AG09309 (cell line): ENCODE measurements at places on chromosomes 13 and 19.

DNA sequence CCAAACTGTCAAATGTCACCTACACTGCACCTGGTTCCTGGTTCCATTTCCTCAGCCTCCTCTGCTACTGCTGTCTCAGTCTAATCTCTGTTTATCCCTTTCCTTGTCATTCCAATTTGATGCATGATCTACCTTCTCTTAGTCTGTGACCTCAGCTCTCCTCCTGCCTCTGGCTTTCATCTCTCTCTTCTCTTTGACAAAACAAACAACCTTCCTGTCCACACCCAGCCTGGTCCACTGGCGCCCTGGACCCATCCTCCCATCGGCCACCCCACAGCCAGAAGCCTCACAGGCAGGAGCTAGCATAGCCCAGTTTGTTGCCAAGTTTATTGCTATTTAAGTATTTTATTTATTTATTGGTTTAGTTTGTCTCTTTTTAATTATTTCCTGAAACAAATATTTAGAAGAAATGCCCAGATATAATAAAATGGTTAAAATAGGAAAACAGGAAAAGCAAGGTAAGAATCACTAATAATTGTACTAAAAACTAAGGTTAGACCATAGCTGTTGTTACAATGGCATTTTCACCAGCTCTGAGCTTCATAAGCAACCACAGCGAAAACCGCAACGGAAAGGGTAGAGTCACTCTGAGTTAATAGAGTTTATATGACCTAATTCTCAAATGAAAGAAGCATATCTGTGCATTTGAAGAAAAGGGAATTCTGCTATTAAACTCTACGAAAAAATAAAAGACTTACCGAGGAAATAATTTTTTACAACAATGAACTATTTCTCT, 68.6 kb downstream of the EFNB2 start:
- no peak for DNase-seq

- no peak for DNase-seq
Observed at GRCh38 chr13:110055089-110055488, 251.9 kb downstream of the COL4A1 start.

DNA sequence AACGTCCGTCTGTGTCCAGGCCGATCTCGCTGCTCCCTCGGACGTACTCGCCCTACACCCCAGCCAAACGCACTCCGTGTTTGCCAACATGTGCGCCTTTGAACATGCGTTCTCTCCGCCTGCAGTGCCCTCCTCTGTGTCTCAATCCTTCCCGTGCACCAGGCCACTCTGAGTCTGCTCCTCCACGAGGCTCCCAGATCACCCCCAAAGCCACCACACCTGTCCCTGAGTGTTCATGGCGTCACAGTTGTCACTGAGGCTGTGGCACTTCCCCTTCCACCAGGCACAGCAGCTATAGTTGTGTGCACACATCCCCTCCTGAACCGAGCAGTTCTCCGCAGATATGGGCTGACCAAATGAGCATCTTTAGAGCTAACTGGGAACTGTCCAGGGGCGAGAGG, 35.6 kb downstream of the RASA3 start:
- DNase-seq = no peak

GRCh38 chr19:10190026-10190425, 4.7 kb downstream of the DNMT1 start:
- no peak for DNase-seq

- no peak for DNase-seq
Observed at GRCh38 chr13:32384702-32385101, 43.2 kb downstream of the N4BP2L1 start.

- peak; percentile 95 for DNase-seq
Observed at GRCh38 chr19:17107546-17108452, 32.2 kb downstream of the MYO9B start.

- DNase-seq = no peak
Observed at GRCh38 chr19:5231857-5232678, 108.5 kb downstream of the PTPRS start.

- DNase-seq = no peak
Observed at GRCh38 chr19:33520048-33520643, 1.4 kb downstream of the PEPD start.

GRCh38 chr19:58416604-58417003, 8.2 kb downstream of the ZNF584 start:
- DNase-seq = no peak
